ENCODE measurements at places on chromosomes 7 and 10.

DNA sequence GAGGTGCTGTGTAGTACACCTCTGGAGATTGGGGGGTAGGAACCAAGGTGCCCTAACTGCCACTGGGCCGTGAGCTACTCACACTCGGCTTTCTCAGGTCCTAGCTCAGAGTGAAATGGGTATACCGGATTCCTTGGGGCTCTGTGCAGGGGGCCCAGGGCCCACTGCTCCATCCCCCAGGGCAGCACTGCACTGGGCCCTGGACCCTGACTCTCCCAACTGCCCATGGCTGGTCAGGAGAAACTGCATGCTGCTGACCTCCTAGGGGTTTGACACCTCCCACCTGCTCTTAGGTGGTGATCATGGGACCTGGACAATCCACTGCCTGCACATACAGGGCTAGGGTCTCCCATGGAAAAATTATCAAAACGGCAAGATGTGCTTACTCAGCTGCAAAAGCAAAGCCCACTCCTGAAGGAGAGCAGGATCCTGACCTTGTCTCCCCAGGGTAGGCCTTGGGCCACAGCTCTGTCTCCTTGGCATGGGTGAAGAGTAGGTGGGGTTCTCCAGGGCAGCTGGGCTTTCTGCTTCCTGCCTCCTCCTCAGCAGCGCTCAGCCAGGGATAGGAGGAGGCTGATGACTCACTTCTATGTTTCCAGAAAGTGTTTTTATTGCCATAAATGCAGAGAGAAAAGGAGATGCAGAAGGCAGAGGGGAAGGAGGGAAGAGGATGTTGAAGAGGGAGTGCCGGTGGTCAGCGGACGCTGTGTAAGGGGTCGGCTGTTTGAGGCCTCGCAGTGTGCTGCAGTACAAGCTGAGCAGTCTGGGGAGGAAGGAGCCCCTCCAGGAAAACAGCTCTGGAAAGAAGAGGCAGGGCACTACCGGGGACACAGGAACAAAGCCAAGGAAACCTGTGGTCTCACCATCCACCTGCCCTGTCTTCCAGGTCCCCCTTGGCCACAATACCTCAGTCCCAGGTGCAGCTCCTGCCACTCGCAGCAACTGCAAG lies 107.8 kb downstream of the ARHGAP22 start:
- no peak for DNase-seq

DNA sequence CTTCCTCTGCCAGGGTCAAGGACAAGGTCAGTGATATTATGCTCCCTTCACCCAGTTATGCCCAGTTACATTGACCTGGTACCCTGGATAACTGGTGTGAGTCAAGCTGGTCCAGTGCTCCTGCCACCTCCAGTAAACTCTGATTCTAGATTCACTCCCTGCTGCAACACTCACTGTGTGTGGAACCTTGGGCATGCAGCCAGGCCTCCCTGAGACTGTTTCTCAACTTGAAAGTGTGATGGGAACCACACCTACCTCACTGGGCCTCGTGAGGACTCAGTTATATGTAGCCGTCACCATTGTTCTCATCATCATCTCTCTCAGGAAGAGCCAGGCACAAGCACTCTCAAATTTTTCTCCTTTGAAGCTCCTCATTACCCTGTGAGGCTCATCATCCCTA lies 935 bp upstream of the ZNF736 start:
- DNase-seq: no peak

GRCh38 chr7:38280707-38281106 lies 7.3 kb upstream of the TARP start:
- DNase-seq: no peak

GRCh38 chr10:123669886-123670285 lies 3.7 kb downstream of the GPR26 start:
- DNase-seq: no peak

DNA sequence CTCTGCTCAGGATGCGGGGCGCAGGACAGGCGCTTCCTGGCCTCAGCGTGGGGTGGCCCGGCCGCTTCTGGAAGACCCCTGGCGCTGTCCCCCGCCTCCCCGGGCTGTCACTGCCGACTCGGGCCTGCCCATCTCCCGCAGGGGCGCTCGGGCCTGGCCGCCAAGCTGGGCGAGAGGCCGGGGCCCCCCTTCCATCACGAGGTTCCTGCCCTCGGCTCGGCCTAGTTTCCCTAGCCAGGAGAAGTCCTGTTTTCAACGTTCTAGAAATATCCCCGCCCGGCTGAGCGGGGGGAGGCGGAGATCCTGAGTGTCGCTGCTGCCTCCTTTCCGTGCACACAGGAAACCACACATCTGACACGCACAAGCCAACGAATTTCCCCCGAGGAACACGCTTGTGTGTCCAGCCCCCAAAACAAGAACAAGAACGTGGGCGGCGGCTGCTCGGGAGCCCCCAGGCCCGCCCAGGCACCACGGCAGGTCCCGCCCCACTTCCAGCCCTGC lies 33.7 kb downstream of the AP5Z1 start:
- DNase-seq: no peak

- no peak for DNase-seq
These were observed 36.1 kb downstream of the PPP1R3C start for GRCh38 chr10:91596825-91597196.

DNA sequence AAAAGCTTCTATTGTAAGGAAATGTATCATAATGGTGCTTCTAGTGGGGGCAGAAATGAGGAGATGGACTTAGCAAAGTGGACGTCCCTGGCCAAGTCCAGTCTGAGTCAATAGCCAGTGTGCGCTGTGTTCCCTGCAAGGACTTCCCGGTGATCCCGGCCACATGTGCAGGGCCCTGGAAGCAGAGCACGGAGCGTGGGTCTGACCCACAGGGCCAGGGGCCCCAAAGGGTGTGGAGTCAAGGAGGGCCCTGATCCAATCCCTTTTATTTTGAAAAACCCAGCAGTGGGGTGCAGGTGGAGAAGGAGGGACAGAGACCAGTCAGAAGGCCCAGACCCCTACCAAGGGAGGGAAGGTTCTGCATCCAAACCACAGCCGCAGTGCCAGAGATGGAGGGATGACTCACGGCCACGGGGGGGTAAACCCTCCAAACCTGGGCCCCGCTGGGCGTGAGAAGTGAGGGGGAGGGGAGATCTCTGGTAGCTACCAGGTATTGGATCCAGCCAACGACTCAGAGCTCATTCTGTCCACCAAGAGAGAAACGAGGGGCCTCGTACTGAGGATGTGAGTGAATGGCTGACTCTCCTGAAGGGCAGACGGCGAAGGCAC lies 57.2 kb upstream of the VIPR2 start:
- DNase-seq: no peak

GRCh38 chr7:40944981-40945585 lies 757.8 kb downstream of the INHBA start:
- no peak for DNase-seq

GRCh38 chr7:158815083-158815799 lies 14.1 kb downstream of the ESYT2 start:
- DNase-seq: no peak

DNA sequence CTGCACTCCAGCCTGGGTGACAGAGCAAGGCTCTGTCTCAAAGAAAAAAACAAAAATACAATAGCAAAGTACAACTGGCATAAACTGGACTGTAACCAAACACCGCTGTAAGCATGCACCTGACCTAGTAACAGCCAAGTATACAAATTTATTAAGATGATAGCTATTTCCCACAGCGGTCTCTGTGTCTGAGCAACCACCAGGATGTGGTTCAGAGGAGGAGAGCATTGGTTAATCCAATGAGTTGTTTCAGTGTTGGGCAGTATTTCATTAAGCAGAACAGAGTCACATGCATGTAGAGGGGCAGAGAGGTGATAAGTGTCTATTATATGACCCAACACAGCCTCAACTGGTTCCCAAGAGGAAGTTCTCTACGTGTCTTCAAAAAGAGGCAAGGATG lies 4.0 kb downstream of the SLC16A12 start:
- DNase-seq: no peak

DNA sequence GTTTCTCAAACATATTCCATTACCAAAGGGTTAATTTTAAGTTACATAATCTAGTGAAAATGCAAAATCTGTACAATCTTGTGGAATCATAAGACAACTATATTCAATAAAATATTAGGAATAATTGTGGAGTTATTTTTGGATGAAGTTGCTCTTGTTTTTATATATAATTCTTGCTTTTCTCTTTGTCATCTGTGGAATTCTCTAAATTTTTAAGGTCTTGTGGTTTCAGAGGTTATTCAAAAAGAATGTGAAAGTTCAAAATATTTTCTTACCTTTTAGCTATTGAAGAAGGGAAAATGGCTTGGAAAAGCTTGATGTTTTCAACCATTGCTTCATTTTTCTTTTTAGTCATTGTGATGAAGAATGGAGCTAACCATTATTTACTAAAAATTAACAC lies 552.1 kb downstream of the TFEC start:
- no peak for DNase-seq

DNA sequence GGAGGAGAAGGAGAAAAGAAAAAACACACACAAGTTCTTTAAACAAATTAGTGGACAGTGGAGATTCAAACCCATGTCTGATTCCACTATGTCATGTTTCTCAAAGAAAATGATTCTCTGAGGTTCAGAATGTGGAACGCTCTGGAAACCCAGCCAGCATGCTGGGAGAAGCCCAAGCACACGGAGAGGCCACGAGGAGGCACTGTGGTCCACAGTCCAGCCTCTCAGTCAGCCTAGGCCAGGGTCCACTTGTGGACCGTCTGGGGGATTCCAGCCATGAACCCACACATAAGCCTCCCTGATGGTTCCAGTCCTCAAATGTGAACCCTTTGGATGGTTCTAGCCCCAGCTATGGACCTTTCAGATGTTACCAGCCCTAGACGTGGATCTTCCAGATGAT lies 73.4 kb downstream of the CAV1 start:
- DNase-seq: no peak

DNA sequence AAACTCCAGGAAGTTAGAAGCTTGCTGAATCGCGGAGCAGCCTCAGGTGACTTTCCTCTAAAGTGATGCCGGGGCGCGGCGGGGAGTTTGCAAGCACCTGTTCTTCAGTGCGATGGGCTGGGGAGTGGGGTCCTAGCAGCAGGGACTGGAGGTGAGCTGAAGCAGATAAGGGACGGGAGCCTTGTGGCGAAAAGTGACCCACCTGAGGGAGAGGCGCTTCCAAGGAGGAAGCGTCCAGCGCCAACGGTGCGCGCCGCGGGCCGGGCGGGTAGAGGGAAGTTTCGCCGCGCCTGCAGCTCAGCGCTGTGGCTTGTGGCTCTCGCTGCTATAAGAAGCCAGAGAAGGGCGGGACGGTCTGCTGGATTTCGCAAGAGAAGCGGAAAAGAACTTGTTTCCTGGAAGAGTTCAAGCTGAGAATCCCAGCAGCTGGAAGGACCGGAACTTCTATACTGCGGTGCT lies at the start of gene STEAP4:
Gene STEAP4 (minus strand): TSS at position 305 of the 459 bp plus-strand sequence. CDS start 22,625 bp downstream, outside the sequence.
- no peak for DNase-seq

- DNase-seq: no peak
These were observed 81.0 kb upstream of the CACUL1 start for GRCh38 chr10:118835682-118836326.

GRCh38 chr10:58189269-58189668 lies 78.4 kb downstream of the IPMK start:
- DNase-seq: no peak

DNA sequence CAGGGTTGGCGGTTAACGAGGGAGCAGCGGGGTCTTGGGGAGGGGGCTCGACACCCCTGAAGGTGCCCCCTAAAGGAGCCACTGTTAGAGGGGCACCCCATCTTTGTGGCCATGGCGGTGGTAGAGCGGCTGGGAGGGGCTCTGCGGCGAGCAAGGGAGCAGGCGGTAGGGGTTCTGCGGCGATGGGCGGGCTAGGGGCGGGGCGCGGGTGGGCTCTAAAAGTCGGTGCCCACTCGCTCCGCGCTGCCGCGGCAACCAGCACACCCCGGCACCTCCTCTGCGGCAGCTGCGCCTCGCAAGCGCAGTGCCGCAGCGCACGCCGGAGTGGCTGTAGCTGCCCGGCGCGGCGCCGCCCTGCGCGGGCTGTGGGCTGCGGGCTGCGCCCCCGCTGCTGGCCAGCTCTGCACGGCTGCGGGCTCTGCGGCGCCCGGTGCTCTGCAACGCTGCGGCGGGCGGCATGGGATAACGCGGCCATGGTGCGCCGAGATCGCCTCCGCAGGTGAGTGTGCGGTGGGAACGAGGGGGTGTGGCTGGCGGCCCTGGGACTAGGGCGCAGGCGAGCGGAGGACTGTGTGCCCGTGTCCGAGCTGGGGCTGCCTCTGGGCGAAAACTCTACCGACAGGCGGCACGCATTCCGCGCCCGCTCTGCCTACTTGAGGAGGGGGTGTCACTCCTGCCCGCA lies at the start of gene MEST:
Gene MEST (plus strand): TSS at position 245 of the 682 bp plus-strand sequence. CDS start 229 bp downstream, at position 474.
- DNase-seq: no peak

DNA sequence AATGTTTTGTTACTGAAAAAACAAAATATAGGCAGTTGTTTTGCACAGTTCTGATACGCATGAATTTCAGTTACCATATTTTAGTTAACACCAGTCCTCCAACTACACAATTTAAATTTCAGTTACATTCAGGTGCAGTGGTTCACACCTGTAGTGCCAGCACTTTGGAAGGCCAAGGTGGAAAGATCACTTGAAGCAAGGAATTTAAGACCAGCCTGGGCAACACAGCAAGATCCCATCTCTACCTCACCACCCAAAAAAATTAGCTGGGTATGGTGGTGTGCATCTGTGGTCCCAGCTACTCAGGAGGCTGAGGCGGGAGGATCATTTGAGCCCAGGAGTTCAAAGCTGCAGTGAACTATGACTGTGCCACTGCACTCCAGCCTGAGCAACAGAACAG lies 45.3 kb downstream of the ABI1 start:
- no peak for DNase-seq

GRCh38 chr10:81866753-81867152 lies 8.2 kb upstream of the NRG3 start:
- no peak for DNase-seq

GRCh38 chr7:55441774-55442522 lies 76.8 kb downstream of the LANCL2 start:
- DNase-seq: no peak

GRCh38 chr10:130999376-131000202 lies 311.9 kb downstream of the TCERG1L start:
- no peak for DNase-seq

Measured in stimulated activated CD8-positive, alpha-beta memory T cell treated with anti-CD3 and anti-CD28 coated beads, Interleukin-15, amount 100 ng/mL, for 24 hours (primary cell).